Tibial artery (tissue), 4 donors: ENCODE measurements at places on chromosomes 11 and 22.

DNA sequence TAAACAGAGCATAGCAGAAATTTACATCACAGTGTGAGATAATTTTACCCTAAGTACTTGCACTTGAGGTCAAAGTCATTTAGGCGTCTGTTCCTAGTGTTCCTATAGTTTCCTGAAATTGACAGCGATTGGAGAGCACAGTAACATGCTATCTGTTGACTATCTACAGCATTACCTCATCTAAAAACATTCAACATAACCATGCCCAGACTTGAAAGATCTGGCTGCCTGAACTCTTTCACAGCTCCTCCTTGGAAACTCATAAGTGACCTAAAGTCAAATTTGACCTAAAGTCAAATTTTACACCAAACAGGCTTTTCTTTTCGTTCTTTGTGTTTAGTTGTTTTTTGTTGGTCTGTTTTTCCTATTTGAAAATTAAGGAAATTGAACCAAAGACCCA lies 233.8 kb upstream of the UBASH3B start:
- no peak for DNase-seq

GRCh38 chr11:120655589-120655988 lies 144.0 kb downstream of the GRIK4 start:
- no peak for DNase-seq

DNA sequence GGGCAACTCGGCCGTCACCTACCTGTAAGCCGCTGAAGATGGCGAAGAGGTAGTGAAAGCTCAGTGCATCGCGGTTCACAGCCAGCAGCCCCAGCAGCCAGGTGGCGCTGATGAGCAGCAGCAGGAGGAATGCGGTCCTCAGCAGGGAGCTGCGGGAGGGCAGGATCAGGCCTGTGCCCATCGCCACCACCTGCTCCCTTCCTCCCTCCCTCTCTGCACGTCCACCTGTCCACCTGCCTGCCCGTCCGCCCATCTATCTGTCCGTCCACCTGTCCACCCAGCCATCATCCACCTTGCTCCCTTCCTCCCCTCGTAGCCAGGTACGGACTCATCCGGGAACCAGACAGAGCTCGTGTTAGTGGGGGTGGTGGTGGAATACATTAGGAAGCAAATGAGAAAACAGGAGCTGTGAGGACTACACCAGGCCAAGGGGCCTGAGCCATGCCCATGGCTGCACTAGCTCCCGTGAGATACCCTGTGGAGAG lies 32.2 kb downstream of the TRMU start:
- no peak for DNase-seq

DNA sequence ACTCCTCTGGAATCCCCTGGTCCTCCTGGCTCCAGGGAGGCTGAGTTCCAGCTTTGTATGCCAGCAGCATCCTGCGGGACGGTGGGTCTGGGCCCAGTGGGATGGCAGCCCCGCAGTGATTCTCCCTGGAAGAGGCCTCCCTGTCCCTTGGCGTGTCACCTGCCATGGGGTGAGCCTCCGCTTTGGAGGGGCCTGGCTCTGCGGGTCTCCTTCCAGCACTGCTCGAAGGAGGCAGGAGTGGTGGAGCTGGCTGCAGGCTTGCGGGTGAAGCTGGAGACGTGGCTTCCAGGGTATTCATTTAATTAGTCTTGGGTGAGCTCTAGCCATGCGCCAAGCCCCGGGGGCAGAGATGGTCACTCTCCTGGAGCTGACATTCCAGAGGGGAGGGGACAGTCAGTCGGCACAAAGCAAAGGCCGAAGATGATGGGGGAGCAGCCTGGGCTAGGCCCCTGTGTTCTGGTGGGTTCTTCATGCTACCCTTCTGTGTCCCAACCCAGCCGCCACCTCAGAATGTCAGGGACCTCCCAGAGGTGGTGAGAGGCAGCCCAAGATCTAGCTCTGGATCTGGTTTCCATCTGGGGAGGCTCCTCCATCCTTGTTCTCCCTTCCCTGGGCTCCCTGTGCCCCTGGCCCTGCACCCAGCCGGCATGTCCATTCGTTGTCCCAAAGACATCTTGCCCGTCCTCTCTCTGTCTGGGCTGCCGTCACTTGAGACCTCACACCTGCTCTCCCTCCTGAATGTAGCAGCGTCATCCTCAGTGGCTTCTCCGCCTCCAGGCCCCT lies 1332.5 kb downstream of the BRD1 start:
- no peak for DNase-seq

- no peak for DNase-seq
These were observed 8.8 kb downstream of the TXN2 start for GRCh38 chr22:36472689-36473088.

- no peak for DNase-seq
These were observed 69.1 kb downstream of the CTTN start for GRCh38 chr11:70467201-70468085.

DNA sequence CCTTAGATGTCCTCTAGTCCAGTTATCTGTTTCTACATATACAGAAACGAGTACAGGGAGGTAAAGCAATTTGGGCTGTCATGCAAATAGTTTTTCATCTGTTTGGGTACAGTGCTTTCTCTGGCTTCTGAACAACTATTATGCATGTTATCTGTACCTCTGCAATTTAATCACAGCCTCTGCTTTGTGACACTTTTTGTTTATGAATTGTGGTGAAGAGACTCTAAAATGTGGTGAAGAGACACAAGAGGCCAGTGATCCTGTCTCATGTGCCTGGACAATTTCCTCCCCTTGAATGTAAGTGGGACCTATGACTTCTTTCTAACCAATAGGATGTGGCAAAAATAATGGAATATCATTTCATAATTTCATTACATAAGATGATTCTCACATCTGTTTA lies 130.3 kb upstream of the ARHGAP42 start:
- DNase-seq = no peak

DNA sequence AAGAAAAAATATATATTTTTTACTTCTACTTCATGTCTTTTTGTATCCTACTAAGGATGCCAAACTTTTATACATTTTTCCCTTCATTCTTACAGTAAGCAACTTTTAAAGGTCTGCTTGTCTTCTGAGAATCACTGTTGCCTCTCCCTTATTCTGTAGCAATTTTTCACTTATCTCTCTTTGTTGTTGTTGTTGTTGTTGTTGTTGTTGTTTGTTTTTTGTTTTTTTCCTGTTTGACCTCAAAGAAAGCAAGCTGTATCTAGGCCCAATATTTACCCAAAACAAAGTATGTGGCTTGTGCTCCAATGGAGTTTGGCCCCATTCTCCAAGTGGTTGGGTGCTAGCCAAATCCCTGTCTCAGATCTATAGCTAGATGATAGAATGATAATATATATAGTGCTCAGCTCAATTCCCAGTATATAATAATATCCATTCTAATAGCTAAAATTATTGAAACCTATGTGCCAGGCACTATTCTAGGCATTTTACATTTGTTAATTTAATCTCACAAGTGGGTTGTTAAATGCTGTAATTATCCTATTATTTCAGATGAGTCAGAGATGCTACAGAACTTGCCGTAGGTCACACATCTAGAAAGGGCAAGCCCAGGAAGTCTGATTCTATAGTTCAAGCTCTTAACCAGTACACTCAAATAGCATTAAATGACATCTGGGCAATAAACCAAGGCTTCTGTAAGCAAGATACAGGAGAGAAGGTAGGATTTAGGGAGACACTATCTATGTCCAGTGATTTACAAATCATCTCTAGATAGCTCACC lies 205.1 kb upstream of the PITPNB start:
- no peak for DNase-seq

DNA sequence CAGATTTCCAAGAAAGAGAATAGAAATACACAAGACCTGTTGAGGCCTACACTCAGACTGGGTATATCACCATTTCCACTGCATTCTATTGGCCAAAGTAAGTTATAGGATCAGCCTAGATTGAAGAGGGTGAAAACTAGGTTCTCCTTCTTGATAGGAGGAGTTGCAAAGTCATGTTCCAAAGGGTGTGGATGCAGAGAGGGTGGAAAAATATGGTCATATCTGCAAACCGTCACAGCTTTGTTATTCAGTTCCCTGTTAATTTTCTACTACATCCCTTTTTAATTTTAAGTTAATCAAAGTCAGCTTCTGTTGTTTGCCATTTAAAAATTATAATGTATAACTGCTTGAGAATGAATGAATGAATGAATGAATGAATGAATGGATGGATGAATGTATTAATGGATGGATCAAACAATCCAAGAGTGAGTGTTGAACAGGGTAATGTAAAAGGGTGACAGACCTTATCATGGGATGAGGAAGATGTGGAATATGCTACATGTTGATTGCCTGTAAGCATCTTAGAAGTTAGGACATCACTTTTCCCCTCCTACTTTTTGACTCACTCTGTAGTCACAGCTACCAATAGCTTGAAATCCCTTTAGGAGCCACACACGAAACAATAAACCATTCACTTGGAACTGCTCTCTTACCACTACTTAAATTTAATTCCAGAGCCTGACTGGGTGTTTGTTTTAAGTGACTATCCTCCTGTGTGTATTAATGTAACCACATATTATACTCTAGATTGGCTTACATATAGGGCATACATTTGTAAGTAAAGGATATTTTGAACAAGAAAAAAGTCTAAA lies 121.5 kb downstream of the CCDC34 start:
- no peak for DNase-seq
